ENCODE measurements at places on chromosomes 5 and 9.

GRCh38 chr5:18397891-18398290 is 763.6 kb downstream of the TAF11L14 start:
- no peak for DNase-seq

- no peak for DNase-seq
Observed at GRCh38 chr9:78234810-78235209, 1.1 kb upstream of the CEP78 start.

GRCh38 chr5:149622466-149622865 is 41.2 kb downstream of the ARHGEF37 start:
- no peak for DNase-seq

GRCh38 chr5:22852807-22853660 is at the start of gene CDH12:
Gene CDH12, minus strand, starts transcription at chr5:22853344.
- DNase-seq, result no peak

DNA sequence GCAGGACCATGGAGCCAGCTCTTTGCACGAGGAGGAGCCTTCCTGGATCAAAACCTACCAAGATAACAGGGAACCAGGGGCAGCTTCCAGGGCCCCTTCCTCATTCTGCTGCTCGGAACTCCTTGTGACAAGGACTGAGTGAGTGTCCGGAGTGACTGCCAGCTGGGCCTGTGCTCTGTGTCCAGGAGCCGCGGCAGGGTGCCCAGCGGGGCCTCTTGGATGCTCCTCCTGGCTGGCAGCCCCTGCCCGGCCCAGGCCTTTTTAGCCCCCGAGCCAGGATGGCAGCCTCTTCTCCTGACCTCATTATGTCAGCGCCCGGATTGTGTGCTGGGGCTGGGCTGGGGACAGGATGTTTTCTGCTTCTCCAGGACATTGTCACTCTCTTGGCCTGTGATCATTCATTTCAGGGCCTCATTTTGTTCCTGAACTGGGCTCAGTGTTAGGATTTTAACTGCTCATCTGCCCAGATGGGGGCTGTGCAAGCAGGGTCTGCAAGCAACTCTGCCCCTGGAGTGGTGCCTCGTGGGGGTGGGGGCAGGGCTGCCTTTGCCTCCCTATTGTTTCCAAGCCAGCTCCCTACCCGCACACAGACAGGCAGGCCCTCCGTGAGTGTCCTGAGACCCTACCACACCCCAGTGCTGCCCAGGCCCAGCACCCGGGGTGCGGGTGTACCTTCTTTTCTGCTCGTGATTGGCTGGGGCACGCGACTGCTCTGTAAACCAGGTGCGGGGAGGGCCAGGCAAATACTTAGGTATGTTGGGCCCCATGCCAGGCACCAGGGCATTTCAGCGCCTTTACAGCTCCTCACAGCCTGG is 161.6 kb downstream of the COL23A1 start:
- DNase-seq, result no peak

DNA sequence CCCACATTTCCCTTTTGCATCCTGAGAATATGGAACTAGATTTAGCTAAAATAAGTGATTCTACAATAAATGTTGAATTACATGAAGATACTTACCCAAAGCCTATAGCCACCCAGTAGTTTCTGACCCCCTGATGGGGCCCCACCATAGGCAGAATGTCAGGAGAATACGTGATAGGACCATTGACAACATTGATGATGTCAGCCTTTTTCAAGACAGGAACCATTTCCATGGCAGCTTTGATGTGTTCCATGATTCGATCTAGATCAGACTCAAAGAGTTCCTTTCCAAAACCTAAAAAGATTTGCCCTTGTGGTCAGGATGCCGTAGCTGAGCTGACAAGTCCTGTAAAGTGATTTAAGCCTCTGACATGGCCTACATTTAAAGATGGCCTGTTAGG is 27.3 kb downstream of the DMGDH start:
- DNase-seq, result no peak

DNA sequence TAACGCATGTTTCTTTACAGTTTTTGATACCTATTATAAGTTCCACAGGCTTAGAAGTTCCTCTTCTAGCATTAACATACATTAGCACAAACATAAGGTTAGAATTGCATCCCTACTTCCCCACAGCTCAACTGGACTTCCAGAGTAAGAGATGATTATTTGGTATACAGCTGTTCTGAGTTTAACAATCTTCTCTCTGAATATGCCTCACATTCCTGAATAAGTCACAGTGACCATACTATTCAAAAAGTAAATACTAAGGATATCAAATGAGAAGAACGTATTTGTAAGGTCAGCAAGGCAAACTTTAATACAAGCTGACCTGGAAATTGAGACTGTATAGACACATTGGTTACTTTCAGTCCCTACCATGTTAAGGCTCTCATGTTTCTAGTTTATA is 21.3 kb downstream of the NR6A1 start:
- DNase-seq, result no peak

DNA sequence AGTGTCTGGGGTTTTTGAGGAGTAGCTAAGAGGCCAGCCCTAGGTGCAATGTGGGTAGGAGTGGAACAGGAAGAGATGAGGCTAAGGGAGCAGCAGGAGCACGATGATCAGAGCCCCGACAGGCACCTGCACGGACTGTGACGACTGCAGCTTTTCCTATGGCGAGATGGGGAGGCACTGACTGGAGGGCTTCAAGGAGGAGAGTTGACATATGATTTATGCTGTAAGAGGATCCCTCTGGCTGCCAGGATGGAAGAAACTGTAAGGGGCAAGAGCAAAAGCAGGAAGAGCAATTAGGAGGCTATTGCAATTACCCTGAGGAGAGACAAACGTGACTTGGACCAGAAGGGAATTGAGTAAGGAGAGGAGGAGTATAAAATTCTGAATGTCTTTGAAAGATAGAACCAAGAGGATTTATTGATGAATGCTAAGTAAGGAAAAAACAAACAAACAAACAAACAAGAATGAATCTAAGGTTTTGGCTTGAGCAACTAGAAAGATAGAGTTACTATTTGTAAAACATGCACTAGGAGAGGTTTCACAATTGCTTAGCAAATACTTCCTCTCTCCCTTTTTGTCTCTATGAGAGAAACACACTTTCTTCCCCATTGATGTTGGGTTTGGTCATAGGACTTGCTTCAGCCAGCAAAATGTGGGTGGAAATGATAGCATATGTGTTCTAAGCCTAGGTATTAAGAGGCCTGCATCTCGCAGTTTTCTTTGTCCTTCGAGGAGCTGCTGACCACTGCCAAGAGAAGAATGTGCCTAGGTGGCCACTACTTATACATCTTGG is 32.9 kb downstream of the TRPC7 start:
- DNase-seq, result no peak

- DNase-seq, result no peak
Observed at GRCh38 chr5:30572279-30572678, 621.2 kb upstream of the CDH6 start.

- DNase-seq, result no peak
Observed at GRCh38 chr5:169258372-169259000, 42.5 kb downstream of the SLIT3 start.

DNA sequence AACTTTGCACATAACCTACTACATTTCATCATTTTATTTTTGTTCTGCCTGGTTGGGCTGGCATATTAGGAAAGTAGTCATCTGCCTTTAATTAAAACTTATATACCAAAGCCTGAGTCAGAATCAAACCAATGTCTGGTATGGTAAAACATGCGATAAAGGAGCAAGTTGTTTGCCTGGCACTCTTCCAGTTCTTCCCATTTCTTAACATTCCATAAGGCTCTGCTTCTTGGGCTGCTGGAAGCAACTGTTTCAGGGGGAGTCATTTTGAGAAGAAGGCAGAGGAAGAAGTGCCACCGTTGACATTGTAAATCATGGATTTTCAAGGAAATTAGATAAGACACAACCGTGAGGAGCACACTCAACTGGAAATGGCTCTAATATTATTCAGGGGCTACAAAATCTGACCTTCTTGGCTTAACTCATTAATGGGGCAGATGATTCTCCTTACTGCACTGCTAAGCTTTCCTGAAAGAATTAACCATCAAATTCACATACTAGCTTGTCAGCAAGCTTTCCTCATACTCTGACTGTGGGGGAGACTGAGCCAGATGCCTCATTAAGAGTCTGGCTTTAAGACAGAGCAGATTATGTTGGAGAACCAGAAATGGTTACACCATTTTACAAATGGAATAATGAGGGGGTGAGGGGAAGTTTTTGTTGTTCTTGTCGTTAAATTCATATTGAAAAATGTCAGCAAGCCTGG is 391.0 kb downstream of the TMEM232 start:
- DNase-seq, result no peak

GRCh38 chr5:175118700-175119309 is 325.2 kb downstream of the DRD1 start:
- no peak for DNase-seq

DNA sequence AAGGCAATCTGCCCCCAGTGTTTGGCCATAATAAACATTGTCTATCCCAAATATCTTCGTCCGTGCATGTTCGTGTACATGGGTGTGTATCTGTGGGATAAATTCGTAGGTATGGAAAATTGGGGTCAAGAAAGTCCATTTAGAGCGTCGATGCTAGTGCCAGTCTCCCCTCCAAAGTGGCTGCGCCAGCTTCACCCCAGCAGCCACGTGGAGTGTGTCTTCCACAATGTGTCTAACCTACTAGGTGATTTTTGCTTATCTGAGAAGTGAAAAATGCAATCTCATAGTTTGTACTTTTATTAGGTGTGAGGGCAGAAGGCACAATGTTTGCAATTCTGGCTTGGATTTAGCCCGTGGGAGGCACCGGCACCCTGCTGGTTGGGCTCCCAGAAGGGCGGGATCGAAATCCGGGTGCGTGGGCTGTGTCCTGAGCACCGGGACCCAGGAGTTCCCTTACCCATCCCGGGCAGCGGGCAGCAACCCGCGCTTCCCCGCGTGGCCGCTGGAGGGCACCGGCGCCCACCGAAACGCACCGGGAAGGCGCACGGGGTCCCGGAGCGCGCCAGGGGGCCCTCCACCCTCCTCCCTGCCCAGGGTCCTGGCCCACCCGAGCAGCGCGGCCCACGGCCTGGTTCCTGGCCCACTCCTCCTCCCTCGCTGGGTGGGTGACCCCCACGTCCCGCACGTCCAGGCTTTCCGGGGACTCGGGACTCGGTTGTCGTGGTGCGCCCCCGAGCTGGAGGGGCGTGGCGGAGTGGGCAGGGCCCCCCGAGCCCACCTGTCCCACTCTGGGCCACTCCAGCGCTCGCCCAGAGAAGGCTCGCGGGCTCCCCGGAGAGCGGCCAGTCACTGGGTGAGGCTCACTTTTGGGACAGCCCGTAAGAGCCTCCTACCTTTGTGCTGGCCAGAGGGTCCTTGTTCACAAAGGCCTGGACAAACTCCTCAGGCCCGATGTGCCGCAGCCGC is 55.4 kb upstream of the RNF130 start:
- DNase-seq, result peak; percentile 15

DNA sequence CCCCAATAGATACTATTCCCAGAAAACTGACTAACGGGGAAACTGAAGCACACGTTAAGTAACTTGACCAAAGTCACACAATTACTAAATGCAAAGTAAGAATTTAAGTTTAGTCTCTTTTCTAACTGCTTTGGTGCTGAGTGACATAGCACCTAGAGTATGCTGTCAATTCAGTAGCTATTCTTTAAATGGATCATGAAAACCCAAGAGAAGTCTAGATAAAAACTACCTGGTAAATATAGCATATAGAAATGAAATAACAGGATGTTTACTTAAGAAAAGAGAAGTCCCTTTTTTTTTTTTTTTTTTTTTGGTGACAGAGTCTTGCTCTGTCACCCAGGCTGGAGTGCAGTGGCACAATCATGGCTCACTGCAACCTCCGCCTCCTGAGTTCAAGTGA is 129.2 kb downstream of the PDE4D start:
- no peak for DNase-seq

DNA sequence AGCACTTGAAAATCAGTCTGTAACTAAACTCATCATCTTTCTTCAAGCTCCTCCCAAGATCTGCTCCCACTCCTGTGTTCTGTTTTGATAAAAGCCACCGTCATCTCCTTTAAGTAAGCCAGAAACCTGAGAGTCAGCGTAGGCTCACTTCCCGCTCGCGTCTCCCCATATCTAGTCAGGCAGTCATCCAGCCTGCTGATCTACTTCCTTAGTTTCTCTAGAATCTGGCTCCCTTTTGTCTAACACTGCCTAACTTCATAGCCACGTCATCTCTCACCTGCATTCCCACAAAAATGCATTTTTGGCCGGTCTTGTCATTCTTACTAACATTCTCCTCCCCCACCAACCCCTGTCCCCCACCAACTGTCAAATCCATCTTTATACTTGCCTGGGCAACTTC is 3.0 kb upstream of the TJP2 start:
- DNase-seq, result no peak

DNA sequence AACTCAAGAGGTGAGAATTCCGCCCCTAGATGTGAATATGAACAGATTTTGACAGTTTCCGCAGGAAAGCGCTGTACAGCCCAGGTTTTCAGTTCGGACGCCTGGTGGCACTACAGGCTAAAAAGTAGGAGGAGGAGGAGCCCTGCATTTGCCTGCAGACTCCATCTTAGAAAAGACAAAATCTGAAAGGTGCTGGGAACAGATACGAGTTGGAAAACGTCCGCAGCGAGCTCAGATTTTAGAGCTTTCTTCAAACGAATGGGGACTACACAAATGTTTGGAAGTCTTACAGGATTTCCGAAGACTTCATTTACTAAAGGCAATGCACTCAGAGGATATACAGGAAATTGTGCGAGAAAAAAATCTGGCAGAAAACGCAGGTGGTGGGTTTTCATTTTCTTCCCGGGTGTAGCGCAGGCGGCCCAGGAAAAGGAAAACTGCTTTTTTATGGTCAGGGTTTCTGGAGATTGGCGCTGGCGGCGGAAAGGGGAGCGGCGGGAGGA is 9.9 kb upstream of the PCDHB2 start:
- DNase-seq, result no peak

DNA sequence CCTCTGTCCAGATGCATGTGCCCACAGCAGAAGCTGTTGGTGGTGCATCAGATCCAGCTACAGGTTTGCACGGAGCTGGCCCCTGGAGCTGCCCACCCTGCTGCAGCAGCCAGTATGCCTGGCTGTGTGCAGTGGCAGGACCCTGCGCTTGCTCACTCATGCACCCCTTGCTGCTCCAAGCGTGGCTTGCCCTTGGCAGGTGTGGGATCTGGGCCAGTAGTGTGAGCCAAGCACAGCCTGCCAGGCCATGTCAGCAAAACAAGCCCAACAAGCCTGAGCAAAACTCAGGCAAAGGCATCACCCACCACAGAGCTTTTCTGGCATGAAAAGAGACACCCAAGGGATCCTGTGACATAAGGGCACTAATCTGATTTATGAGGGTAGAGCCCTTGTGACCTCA is 18.3 kb upstream of the ECPAS start:
- DNase-seq, result no peak

GRCh38 chr9:135747311-135747710 is 45.3 kb downstream of the KCNT1 start:
- DNase-seq, result no peak

- DNase-seq, result no peak
Observed at GRCh38 chr5:132214491-132214890, 13.2 kb downstream of the P4HA2 start.

GRCh38 chr9:124293718-124294506 is 36.2 kb downstream of the NEK6 start:
- DNase-seq, result no peak
